CD4-positive, alpha-beta T cell treated with Interleukin-17A for 1 hour (primary cell): ENCODE measurements at places on chromosomes 7 and 10.

- DNase-seq = no peak
Measured at GRCh38 chr10:130483691-130484467, 347.7 kb downstream of the GLRX3 start.

GRCh38 chr10:5508786-5509185, 9.4 kb upstream of the CALML5 start:
- no peak for DNase-seq

- DNase-seq = no peak
Measured at GRCh38 chr10:96168546-96168945, 38.4 kb downstream of the ZNF518A start.

- DNase-seq = no peak
Measured at GRCh38 chr7:1814089-1814811, 144.2 kb downstream of the ELFN1 start.
